ENCODE measurements at places on chromosomes 7 and 10. TPM values are rescaled to one million over a fixed set of nuclear protein-coding genes. Genes with fewer than 3 reads are reported as not detected.

The MYL10 gene
- total RNA-seq: not detected

The KCP gene
- total RNA-seq: 23.5 TPM

The ZNF804B gene
- total RNA-seq: 0.23 TPM

The ITPRID1 gene
- 4.6 TPM for total RNA-seq

The LRRC72 gene
- not detected for total RNA-seq

The ANXA8L1 gene
- not detected for total RNA-seq

DNA sequence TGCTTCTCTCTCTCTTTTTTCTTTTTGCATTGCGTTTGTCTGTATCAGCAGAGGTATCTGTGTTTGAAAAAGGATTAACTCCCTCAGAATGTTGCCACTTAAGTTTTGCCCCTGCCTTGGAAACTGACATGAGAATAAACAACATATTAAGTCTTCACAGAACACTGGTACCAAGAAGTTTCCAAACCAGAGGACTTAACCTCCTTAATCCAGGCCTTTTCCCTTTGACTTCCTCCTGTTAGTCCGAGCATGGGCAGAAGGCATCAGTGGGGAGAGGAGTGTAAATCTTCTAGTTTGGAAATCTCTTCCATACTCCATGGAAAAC, 681.4 kb downstream of the LRMDA start:
- no peak overlapping the region for H3K4me3 ChIP-seq
- DNase-seq: no peak
- H3K4me1 ChIP-seq: peaks cover 26% of the 10 kb centered on the region
- H3K27ac ChIP-seq: no peak overlapping the region
- H3K36me3 ChIP-seq: no peaks in the 10 kb centered on the region

GRCh38 chr7:104208421-104208780, 588 bp upstream of the ORC5 start:
- H3K27me3 ChIP-seq: no peaks in the 10 kb centered on the region
- no peak for DNase-seq
- peak overlapping the region; percentile 94 for H3K4me3 ChIP-seq
- H3K27ac ChIP-seq: peak overlapping the region; percentile 12

DNA sequence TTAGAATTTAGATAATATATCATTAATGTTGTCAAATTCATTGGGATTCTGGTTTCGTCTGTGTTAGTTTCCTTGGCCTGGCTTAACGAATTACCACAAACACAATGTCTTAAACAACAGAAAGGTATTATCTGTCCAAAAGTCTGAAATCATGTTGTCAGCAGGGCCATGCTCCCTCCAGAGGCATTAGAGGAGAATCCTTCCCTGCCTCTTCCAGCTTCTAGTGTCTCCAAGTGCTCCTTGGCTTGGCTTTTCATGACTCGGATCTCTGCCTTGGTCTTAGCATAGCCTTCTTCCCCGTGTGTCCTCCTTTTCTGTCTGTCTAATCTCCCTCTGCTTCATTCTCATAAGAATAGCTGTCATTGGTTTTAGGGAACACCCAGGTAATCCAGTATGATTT, 482.5 kb downstream of the SEMA3D start:
- H3K27me3 ChIP-seq: no peaks in the 10 kb centered on the region
- no peak overlapping the region for H3K27ac ChIP-seq
- no peaks in the 10 kb centered on the region for H3K4me1 ChIP-seq

GRCh38 chr10:49396666-49396999, 744 bp upstream of the DRGX start:
- no peak overlapping the region for H3K27ac ChIP-seq
- no peaks in the 10 kb centered on the region for H3K4me1 ChIP-seq
- H3K4me3 ChIP-seq: no peak overlapping the region

- H3K4me3 ChIP-seq: no peak overlapping the region
- no peaks in the 10 kb centered on the region for H3K27me3 ChIP-seq
- no peak for DNase-seq
- peaks cover 10% of the 10 kb centered on the region for H3K4me1 ChIP-seq
- peak overlapping the region; percentile 18 for H3K27ac ChIP-seq
- no peaks in the 10 kb centered on the region for H3K36me3 ChIP-seq
Observed at GRCh38 chr7:74032191-74032490, 4.2 kb downstream of the ELN start.

All from endodermal cell (in vitro differentiated cells).